Osteoblast (primary cell): ENCODE measurements at places on chromosomes 1 and 21.

DNA sequence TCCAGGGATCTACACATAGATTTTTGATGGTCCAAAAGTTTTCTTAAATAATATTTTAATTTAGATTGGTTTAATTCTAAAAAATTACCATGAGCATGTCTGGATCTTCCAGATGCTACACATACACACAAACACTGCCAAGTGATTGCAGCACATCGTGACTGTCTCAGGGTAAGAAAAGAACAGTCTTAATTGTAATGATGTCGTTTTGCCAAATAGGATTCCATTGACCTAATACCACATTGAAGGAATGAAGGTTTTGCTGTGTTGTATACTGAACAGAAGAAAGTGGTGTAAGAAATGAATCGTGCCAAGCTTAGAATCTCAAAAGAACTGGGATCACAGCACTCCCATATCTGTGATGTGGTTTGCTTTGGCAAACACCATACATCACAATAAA lies 633.3 kb upstream of the CAMK1G start:
- DNase-seq: no peak

- DNase-seq: peak; percentile 80
These were observed 359.3 kb upstream of the RUNX1 start for GRCh38 chr21:35408401-35408800.

- peak; percentile 94 for DNase-seq
These were observed 301.8 kb upstream of the DUSP10 start for GRCh38 chr1:222043444-222044292.

- no peak for DNase-seq
These were observed 408.1 kb upstream of the RUNX1 start for GRCh38 chr21:35457097-35457804.

DNA sequence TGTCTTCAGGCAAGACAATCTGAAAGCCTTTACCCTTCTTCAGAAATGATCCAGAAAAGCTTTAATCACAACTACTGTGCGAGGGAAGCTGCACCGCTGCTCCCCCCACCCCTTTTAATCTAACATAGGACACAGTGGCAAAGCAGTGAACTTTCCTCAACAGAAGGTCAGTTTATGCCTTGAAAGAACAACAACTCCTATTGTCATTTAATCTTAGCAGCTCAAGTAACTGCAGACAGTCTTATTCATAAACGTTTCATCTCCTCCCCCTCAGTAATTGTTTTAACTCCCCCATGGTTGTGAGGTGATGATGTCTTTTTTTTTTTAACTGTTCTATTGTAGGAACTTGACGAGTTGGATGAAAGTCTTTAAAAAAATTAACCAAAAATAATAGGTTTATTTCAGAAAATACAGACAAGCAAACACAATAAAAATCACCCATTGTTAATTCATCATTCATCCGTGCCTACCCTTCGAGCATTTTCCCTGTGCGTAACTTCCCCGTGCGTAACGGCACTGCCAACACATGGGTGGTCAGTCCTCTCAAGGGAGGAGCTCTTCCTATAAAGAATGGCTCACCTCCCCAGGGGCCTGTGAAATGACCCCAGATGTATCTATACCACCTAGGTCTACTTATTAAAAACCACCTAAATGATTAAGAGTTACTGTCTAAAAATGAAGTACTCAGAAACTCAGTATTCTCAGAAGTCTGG lies 3.3 kb upstream of the ADAR start:
- DNase-seq: no peak

GRCh38 chr1:150621497-150622302 lies 7.7 kb downstream of the ENSA start:
- DNase-seq: peak; percentile 79

- DNase-seq: peak; percentile 55
These were observed at the start of gene IL19 for GRCh38 chr1:206770531-206771337. Gene IL19, plus strand, starts transcription at chr1:206770773. Its CDS starts 65,890 bp downstream, at chr1:206836663.

GRCh38 chr1:228062812-228063211 lies 19.7 kb upstream of the ARF1 start:
- DNase-seq: peak; percentile 79

- DNase-seq: peak; percentile 99
These were observed 2.8 kb upstream of the ZC3H12A start for GRCh38 chr1:37471345-37472231.

DNA sequence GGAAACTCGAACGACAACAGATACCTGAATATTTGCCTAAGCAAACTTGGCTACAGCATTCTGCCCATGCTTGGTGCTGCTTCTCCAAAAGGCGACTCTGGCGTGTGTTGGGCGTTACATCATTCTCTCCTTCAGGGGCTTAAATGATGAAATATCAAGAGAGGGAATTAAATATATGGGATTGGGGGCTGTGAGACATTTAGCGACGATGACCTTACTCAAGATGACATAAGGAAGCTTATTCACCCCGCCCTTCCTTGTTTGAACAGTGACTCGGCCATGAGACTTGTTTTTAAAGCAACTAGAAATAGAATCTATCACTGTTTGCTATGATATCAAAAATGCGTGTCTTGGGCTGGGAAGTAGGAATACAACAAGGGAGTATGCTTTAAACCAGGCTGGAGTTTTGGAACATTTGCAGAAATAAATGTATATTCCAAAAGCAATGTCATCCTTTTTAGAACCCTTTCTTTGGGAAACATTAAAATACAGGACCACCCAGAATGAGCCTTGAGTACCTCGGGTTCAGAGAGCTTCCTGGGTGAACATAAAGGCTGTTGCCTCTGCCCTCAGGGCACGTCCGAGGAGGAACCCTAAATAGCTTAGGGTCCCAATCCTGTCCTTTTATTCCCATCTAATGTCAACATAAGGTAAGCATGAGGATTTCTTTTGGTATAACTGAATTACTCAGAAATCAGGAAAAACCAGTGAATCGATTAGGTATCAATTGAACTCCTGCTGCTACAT lies 123.3 kb upstream of the SLC45A1 start:
- peak; percentile 94 for DNase-seq

- no peak for DNase-seq
These were observed 392.1 kb downstream of the KIF26B start for GRCh38 chr1:245546875-245547274.

DNA sequence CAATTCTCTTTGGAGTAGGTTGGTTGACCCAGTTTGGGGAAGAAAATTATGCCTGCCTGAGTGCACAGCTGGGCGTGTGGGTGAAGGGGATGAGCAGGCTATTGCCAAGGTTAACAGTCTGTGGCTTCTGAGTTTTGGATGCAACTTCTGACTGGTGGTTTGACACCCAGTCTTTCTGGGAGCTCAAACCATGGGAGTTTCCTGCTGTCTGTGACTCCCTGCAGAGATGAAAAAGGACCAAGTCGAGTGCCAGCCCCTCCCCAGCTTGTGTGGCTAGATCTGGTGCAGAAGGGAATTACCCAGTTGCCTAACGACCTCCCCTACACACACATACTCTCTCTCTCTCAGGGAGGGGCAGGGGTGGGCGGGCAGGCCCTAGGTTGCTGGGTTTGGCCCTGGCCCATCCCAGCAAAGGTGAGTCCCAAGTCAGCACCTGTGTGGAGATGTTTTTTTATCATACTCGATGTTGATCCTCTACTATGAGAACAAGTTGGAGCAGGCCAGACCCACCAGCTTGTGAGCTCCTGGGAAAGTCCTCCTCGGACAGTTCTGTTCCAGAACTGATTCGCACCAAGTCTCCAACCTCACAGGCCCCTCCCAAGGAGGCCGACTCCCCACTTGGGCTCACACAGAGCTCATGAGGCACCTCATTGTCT lies 28.2 kb downstream of the PKP1 start:
- peak; percentile 81 for DNase-seq

DNA sequence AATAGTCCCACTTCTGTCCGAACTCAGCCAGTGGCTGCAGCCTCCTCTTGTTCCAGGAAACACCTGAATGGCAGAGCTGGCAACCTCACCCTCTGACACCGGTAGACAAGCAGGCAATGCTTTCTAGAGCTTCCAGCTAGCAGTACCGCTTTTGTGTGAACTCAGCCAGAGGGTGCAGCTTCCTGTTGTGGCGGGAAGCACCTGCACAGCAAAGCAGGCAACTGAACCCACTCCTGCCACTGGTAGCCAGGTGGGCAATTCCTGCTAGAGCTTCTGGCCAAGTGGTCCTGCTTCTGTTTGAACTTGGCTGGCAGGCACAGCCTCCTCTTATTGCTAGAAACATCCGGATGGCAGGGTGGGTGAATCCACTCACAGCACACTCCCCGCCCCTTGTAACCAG lies 40.1 kb upstream of the TMPRSS15 start:
- DNase-seq: peak; percentile 54

DNA sequence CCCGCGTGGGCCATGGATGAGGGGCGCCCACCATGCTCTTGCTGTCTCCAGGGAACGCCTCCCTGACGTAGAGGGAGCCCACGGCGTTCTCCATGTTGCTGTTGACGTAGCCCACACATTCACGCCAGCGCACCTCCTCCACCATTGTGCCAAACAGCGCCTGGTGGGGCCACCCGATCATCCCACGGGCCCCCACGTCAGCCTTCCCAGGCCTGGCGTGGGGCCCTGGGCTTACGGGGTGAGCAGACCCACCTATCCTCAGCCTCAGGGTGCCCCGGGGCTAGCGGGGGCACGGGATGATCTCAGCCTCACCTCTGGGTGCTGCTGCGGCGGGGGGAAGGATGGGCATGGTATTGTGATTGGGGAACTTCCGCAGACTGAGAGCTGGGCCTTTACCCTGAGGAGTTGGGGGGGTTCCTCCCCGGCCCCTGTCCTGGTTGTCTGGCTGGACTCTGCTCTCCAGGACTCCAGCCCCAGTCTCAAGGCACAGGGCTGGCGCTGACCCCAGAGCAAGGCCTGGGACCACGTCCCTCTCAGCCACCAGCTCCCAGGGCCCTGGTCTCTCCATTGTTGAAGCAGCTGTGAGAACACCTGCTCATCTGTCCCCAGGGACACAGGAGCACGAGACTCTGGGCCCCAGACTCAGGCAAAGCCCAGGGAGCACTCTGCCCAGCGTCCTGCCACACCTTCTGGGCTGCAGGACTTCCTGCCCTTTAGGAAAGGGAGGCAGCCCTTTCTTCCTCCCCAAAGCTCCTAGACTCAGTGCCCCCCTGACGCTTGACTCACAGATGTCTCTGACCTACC lies 10.2 kb downstream of the PRXL2B start:
- DNase-seq: peak; percentile 57

- peak; percentile 92 for DNase-seq
These were observed 10.0 kb upstream of the ARHGAP29 start for GRCh38 chr1:94247138-94248094.

- DNase-seq: no peak
These were observed 41.2 kb upstream of the CFAP298 start for GRCh38 chr21:32653326-32653901.

DNA sequence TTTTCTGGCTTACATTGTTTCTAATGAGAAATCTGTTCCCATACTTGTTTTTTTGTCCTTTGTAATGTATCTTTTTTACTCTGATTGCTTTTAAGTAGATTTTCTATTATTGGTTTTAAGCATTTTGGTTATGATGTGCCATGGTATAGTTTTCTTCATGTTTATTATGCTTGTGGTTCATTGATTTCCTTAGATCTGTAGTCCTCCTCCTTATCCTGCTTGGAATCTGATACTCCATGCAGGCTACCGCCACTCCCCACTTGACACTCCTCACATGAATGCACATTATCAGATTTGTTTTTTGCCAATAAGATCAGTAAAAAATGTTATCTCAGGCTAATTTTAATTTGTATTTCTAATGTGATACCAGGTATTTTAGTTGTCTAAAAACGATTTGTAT lies 20.8 kb downstream of the UROD start:
- no peak for DNase-seq

DNA sequence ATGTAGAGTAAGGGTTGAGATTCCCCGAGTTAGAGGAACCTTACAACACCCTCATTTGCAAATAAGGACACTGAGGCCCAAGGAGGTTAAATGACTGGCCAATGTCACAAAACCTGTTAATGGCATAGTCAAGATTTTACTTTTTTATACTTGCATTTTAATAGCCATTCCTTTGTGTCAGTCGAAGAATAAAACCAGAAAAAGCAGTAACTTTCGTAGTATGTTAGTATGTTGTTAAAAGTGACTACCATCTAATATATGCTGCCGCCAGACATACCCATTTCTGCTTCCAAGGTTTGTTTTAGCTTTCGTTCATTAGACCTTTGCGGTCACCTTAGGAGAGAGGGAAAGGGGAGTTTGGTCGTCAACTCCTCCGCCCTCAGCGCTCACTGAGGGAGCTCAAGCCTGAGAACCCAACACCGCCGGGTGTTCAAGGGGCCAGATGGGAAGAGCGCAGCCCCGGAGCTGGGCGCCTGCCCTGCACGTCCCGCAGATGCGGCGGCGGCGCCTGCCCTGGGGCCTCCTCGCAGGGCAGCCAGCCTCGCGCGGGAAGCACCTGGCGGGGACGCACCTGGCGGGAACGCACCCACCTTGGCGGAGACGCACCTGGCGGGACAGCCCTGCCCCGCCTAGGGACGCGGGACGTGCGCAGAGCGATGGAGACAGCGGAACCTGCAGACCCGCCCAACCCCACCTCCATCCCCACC lies 466 bp downstream of the VPS26C start:
- DNase-seq: peak; percentile 79

DNA sequence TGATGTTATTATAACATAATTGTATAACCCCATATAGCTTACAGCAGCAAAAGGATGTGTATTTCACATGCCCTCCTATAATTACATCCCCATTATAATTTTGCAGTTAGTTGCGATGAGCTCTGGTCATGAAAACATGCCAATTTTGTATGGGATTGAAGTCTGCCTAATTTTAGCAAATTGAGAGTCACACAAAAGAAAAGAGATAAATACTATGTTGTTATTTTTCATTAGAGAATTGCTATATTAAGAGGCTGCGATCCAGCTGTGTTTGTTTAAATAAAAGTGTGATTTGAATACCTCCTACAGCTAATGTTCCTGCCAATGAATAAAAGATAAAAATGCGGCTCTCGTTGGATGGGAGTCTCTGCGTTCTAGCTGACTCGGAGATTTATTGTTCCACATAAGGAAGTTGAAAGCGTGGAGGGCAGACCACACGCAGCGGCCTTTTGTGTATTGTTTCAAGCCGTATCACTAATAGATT lies 461.0 kb upstream of the NFIA start:
- DNase-seq: no peak

GRCh38 chr1:89023026-89023425 lies 360 bp upstream of the GBP3 start:
- peak; percentile 63 for DNase-seq

DNA sequence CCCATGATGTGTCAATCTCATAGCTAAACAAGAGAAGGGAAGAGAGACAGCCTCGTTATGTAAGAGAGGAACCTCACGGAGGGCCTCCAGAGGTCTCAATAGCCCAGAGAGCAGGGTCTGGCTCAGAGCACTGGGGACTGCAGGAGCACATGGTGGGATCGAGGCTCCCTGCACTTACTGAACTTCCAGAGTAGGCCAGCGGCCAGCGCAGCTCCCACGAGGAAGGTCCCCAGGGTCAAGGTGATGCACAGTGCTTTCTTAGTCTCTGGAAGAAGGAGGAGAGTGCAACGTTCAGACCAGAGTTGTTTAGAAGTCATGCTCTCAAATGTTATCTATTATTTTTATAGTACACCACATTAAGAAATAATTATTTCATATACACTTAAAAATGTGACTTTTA lies 18.6 kb downstream of the TMPRSS2 start:
- DNase-seq: no peak

- DNase-seq: no peak
These were observed 270.5 kb downstream of the GRIK3 start for GRCh38 chr1:36763771-36764170.
